ENCODE measurements at places on chromosomes 1 and 21.

GRCh38 chr21:45562965-45563364 is 20.7 kb upstream of the SLC19A1 start:
- no peak for DNase-seq

GRCh38 chr1:41356752-41357151 is 4.5 kb upstream of the FOXO6 start:
- no peak for DNase-seq

- no peak for DNase-seq
Measured at GRCh38 chr1:245086389-245086969, 68.3 kb upstream of the KIF26B start.

DNA sequence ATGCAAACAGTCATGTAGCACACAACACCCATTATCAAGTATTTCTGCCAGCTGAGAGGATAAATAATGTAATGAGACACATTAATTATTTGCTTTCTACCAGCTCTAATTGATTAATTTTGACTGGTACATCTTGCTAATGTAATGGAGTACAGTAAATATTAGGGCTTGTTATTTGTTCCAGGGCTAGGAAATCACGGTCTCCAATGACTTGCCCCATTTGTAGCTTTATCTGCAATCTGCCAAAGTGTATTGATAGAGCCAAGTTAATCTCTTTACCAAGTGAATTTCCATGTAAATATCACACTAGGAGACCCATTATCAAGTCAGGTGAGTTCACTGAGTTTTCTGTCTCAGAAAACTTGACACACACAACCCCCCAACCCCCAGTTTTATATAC is 55.1 kb downstream of the RGS13 start:
- DNase-seq = no peak

- no peak for DNase-seq
Measured at GRCh38 chr21:16540966-16541727, 811.4 kb downstream of the USP25 start.

DNA sequence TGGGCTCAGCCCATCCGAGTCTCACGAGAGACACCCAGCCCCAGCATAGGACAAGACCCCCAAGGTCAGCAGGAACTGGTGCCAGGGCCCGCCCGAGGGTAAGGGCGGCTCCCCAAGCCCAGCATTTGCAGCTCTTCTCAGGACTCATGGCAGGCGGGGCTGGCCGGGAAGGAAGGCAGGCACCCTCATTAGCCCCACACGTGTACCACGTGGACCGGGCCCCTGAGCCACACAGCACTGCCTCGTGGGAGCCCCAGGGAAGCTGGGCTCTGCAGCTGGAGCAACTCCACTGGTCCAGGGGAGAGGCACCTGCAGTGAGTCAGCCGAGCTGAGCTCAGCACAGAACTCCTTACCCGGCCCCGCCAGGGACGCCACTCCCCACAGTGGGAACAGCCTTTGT is 97.7 kb upstream of the IFFO2 start:
- DNase-seq = no peak

- DNase-seq = no peak
Measured at GRCh38 chr1:218259339-218259738, 25.8 kb upstream of the RRP15 start.

Measured in activated naive CD8-positive, alpha-beta T cell treated with anti-CD3 and anti-CD28 coated beads for 36 hours (primary cell).